ENCODE measurements at places on chromosomes 5 and 9.

DNA sequence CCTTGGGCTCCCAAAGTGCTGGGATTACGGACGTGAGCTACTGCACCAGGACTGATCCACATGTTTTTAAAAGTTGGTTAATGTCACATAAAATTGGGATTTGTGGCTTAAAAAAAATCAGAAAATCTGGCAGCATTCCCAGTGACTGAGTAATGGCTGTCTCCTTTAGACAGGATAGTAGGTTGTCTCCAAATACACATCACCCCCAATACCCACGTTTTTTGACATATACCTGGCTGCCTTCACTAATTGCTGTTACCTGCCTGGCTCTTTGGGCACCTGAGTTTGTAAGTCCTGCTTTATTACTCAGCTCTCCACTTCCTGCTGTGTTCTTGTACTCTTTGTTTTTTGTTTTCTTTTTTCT lies 84.8 kb downstream of the KDM4C start:
- no peak for DNase-seq

- no peak for DNase-seq
Observed at GRCh38 chr9:116497095-116497890, 189.8 kb upstream of the TRIM32 start.

DNA sequence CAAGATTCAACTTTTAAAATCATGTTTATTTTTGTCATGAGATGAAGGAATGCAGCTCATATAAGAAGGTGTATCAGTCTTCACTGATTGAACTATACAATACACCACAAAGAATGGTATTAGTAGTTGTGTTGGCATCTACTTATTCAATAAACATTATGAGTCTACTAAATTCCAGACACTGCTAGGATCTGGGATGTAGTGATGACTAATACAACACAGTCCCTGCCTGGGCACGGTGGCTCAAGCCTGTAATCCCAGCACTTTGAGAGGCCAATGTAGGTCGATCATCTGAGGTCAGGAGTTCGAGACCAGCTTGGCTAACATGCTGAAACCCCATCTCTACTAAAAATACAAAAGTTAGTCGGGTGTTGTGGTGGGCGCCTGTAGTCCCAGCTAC lies 171.4 kb upstream of the NFIB start:
- peak; percentile 46 for DNase-seq

GRCh38 chr5:156322666-156323065 lies 4.3 kb upstream of the SGCD start:
- DNase-seq: no peak

- DNase-seq: no peak
Observed at GRCh38 chr5:139376364-139376763, 6.7 kb downstream of the SLC23A1 start.

GRCh38 chr5:97476852-97477534 lies 293.9 kb upstream of the RIOK2 start:
- no peak for DNase-seq

DNA sequence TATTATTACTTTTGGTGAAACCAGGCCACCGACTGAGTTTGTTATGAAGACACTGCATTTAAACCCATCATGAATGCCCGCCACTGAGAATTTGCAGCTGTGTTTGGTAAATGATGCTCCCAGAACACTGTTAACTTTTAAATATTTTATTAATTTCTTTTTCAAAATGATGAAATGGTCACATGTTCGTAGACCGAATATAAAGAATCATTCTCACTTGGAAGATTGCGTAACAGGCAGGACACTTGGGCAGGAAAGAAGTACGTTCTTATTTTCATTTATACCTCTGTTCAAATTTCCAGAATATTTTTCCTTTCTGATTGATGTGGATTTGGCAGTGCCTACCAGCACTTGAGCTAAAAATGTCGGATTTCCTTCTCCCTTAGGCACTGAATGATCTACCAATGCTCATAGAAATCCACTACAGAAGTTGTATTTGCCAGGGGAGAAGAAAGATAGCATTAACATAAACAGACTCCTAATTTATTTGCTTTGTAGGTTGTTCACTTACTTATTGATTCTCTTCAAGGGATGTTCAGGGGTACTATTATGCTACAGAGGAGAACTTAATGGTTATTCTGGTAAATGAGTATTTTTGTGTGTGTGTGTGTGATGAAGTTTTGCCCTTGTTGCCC lies 13.8 kb downstream of the CYFIP2 start:
- no peak for DNase-seq

DNA sequence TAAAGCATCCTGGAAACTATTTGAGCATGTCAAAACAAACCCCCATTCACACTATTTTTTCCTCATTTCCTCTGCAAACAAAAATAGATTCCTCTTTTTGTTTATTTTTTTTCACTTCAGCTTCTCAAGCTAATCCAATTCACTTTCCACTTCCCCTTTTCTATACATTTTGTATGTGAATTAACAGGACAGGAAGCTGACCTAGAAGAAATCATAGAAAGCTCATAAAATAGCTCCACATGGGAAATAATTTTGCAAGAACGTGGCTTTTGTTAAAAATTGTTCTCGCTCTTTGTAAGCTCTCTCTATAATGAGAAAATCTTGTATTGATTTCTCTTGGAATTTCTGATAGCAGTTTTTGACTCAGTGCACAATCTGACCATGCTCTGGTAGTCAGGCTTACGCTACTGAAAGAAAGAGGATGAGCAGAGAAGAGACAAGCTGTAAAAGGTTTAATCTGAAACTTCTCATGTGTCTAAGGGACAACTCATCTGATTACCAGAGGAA lies 215.8 kb downstream of the ADAMTS12 start:
- no peak for DNase-seq

GRCh38 chr5:94024101-94024500 lies 282.7 kb upstream of the POU5F2 start:
- no peak for DNase-seq

DNA sequence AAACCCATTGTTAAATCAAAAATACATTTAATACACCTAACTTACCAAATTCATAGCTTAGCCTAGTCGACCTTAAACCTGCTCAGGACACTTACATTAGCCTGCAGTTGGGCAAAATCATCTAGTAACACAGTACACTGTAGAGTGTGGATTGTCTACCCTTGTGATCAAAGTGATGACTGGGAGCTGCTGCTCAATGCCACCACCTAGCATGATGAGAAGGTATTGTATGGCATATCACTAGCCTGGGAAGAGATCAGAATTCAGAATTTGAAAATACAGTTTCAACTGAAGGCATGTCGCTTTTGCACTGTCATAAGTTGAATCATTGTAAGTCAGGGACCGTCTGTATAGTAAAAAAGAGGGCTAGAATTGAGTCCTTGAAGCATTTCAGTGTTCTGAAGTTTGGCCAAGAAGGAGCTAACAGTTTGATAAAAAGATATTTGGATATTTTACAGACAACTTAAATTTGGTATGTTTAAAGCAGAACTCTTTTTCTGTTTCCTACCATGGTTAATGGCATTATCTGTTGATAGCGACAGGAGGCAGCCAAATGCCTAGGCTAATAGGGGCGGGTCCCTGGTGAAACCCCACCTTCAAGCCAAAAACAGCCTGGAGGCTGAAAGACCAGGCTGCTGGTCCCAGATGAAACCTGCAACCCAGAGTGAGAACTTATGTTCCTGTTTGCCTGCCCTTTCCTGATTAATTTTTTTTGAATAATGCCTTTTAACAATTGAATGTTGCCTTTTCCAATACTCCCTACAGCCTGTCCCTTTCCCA lies 23.0 kb downstream of the SMIM15 start:
- no peak for DNase-seq

- no peak for DNase-seq
Observed at GRCh38 chr5:140356853-140357725, 2.9 kb upstream of the SLC4A9 start.

- no peak for DNase-seq
Observed at GRCh38 chr5:110900829-110901228, 162.0 kb downstream of the SLC25A46 start.

DNA sequence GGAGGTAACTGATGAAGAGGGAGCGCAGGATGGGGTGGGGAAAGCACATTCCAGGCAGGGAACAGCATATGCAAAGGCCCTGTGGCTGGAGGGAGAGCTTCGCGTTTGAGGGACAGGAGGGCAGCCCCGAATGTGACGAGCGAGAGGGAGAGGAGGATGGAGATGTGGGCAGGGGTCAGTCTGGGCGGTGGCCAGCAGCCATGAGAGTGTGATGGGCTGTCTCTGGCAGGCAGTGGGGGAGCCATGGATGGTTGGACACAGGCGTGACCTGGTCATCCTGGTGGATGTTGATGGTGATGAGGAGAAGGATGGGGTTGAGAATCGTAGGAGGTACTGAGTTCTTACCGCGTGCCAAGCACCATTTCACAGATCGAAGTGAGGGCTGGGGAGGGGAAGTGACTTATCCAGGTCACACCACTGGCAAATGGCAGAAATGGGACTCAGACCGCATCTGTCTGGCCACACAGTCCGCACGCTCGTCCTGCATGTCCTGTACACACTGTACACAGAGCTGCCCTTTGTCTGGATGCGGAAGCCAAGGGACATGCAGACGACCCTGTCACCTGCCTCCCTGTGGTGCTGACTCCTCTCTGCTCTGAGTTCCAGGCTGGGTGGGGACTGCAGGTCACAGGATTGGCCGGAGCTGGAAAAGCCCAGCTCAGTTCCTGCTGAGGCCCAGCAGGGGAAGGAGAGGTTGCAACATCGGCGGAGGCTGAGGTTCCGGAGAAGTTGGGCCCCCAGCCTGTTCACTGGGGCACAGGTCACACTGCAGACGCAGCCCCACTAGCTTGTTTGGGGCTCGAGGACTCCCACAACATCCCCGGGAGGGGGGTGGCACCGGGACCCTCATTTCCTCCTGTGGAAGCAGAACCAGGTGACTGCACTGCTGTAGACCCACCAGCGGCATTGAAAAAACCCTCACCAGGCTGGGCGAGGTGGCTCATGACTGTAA lies 165.6 kb upstream of the IER5L start:
- no peak for DNase-seq

DNA sequence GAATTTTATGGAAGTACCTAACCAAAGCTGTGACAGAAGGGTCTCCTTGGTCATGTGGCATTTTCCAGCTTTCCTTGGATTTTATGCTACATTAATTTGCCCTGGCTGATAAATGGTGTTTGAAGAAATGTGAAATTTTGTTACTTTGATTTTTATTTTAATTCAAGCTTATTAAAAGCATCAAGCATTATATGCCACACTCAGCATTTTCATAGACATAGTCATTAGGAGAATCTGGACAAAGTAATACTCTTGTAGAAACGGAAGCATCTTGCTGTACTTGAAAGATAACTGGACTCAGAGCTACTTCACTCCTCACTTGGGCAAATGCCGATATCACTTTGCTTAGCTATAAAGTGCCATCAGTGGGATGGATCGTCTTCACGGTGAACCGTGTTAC lies 54.2 kb downstream of the INIP start:
- no peak for DNase-seq

GRCh38 chr5:179342577-179342976 lies 2.7 kb downstream of the ADAMTS2 start:
- DNase-seq: no peak

DNA sequence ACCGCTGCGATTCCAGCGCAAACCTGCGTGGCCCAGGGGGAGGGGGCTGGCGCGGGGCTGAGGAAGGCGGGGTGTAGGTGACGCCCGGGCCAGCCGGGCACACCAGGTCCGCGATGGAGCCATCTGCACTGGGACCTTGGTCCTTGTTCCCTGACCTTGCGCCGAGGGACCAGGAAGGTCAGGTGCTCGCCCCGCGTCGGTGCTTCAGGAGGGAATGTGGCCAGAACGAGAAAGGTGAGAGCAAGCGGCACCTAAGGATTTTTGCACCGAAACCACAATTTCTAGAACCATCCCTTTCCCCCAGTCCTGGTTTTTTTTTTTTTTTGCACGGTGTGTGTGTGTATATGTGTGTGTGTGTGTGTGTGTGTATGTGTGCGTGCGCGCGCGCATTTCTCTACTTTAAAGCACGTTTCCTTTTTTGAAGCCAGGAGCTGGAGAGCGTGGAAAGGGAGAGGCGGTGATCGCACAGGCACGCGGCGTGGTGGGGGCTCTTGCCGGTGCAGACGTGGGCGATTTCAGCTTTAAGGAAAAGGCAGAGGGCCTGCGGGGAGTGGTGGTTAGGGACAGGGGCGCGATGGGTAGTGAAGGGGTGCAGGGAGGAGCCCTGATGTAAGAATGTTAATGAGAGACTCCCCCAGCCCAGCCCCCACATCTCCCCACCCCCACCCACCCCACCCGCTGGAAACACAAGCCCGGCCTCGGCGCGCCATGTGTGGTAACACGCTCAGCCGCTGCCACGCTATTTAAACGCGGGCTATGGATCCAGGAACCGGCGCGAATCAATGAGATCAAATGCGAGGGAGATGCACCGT lies at the start of gene NPR3:
Gene NPR3, plus strand, starts transcription at position 772 of the 812 bp plus-strand sequence. CDS start 456 bp downstream, outside the sequence.
- peak; percentile 31 for DNase-seq

DNA sequence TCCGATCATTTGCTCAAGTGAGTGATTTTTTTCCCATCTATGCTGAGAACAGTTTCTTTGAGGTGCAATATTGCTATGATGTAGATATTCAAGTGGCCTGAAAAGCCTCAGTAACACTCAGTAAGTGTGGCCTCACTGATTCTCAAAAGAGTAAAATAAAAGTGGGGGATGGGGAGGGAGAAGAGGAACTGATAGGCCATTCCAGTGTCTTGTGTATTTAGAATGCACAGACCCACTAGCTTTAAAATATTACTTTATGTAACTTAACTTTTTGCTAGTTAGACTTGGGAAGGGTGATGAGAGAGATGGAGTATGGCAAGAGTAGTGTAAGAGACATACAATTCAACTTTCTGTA lies 79.5 kb upstream of the ZNF608 start:
- DNase-seq: no peak

DNA sequence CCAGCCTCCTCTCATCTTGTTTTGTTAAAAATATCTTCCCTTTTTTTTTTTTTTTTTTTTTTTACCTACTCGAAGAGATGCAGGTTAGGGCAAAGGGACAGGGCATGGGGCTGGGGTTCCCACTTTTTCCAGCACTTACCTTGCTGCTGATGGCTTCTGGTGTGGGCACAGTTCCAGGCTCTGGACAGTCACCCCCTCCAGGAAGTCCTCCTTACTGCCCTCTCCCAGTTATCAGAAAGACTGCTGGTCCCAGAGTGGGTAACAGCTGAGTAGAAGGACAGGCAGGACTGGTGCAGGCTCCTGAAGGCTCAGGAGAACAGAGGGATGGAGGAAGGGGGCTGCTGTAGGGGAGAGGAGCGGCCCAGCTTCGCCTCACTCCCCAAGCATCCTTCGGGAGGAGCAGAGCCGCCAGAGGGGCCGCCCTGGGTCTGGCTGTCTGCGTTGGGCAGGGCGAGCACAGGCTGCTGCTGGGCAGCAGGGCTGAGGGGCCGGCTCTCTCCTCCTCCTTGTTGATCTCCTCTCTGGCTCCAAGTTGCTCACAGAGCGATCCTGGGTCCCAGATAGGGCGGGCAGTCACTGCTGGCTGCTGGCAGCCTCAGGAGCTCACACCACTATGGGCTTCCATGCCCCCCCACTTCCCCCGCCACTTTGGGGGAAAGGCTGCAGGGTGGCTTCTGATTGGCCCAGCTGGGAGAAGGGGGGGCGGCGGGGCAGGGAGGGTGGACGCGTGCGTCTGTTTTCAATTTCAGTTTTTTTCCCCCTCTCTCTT lies at the start of gene PDGFRB:
Gene PDGFRB, minus strand, starts transcription at position 588 of the 769 bp plus-strand sequence. CDS start 18,798 bp downstream, outside the sequence.
- peak; percentile 96 for DNase-seq

DNA sequence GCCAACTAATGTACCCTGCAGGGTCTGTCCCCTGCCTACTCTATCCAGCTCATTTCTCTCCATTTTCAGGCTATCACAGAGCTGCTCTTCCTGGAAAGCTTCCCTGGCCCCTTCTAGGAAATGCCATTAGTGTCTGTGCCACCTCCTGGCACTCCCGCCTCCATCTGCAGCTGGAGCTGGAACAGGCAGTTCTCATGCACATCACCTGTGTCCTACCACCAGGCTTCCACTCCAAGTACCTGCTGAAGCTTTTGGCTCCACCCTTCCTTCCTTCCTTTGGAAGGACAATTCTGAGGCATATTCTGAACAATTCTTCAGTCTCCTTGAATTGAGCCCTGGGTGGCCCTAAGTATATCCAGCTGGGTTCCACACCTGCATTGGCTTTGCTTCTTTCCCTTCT lies 156.2 kb upstream of the ZNF618 start:
- DNase-seq: peak; percentile 18
